D341Med (cell line): ENCODE measurements at places on chromosomes 1 and 21.

DNA sequence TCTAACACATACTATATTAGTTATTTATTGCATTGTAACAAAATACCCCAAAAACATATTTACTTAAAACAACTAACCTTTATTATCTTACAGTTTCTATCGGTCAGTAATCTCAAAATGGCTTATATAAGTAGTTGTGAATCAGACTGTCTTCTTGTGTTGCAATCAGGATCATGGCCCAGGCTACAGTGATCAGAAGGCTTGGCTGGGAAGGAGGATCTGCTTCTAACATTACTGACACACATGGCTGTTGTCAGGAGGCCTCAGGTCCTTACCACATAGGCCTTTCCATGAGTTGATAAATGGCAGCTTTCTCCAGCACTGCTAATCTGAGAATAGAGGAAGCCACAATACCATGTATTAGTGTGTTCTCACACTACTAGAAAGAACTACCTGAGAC lies 33.7 kb downstream of the CFH start:
- no peak for DNase-seq

DNA sequence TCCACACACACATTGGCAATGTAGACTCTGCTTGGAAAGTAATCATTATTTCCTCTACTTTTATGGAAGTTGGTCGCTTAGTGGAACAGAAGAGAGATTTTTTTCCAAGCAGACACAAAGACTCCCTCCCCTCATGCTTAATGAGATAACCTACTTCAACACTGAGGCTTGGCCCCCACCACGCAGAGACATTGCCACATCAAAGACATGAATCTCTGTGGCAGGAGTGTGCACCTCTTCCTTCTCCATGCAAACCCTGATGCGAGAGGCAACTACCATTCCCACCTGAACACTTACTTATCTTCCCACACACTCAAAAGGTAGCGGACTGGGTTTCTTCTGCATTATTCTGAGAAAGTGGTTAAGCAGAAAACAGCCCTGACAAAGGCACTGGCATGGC lies 37.3 kb upstream of the LPAR3 start:
- DNase-seq: no peak

DNA sequence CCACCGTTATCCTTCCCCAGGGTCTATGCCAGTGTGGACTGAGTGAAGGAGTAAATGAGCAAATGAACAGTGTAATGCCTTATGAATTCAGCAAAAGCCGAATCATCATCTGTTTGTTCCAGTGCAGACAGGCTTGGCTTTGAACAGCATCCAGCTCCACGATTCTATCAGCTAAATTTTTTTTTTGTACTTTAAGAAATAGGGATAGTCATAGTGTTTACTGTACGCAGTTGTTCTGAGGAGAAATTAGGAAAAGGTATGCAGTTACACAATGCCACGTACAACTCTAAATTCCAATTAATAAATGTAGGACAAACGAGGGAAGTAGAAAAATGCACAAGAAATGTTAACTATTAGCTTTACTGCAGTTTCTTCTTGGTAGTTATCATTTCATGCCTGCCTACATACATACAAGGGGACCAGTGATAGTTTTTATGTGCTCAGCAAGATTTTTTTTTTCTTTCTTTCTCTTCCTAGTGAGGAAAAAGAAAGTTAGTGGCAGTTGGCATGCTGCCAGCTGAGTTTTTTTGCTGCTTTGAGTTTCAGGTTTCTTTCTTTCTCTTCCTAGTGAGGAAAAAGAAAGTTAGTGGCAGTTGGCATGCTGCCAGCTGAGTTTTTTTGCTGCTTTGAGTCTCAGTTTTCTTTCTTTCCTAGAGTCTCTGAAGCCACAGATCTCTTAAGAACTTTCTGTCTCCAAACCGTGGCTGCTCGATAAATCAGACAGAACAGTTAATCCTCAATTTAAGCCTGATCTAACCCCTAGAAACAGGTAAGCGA lies at the start of gene IFI44L:
TSS of gene IFI44L (plus strand) at position 646 of the 777 bp plus-strand sequence. CDS start 7,468 bp downstream, outside the sequence.
- no peak for DNase-seq

DNA sequence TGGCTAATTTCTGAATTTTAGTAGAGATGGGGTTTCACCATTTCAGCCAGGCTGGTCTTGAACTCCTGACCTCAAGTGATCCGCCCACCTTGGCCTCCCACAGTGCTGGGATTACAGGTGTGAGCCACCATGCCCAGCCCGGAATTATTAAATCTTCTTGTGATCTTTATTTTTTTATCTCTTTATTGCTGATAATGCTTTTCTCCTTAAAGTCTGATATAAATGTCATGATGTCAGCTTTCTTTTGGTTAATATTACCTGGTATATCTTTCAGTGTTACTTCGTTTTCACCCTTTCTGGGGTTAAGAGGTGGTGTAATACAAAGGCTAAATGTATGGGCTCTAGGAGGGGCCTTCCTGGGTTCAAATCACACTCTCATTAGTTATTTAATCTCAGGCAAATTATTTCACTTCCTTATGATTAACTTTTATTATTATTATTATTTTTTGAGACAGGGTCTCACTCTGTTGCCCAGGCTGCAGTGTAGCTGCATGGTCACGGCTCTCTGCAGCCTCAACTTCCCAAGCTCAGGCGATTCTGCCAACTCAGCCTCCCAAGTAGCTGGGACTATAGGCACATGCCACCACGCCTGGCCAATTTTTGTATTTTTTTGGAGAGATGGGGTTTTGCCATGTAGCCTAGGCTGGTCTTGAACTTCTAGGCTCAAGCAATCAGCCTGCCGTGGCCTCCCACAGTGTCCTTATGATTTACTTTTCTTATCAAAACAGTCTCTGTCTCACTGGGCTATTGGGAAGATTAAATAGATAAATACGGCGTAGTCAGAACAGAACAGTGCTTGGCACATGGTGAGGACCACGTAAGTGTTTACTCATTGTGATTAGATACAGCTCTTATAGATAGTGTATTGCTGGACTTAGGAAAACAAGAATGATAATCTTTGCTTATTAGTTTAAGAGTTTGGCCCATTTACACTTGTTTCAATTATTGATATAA lies 216.5 kb downstream of the URB2 start:
- DNase-seq: no peak

DNA sequence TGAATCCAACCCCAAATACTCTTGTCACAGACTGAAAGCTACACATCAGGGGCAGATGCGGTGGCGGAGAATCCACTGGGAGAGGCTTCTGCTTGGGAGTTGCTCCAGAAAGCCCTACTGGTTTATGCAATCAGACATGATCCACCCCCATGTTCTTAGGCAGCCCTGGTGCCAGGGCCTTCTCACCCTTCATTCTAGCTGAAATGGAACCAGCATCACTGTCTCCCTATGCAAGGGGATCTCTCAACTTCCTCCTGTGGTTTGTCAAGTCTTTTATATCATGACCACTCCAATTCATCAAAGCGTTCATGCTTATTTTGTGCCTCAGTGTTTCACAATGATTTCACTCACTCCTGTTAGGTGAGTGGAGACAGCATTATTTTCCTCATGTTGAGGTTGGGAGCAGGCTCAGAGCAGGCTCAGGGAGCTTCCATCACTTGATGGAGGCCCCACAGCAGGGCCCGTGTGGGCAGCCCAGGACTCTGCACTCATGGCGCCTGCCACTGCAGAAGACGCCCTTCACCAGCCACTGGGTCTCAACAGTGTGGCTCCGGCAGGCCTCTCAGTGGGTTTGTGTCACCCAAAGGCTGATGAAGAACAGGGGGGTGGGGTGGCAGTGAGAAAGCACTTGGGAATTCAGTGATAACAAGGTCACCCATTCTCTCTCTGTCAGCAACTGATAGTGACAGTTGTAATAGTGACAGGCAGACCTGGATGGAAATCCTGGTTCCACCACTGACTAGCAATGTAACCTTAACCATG lies 67.1 kb downstream of the CD58 start:
- DNase-seq: no peak

- DNase-seq: no peak
These were observed 4.2 kb downstream of the GLIS1 start for GRCh38 chr1:53734650-53735211.

- DNase-seq: no peak
These were observed 311.5 kb upstream of the DEPDC1 start for GRCh38 chr1:68808351-68808750.

GRCh38 chr1:157034137-157034800 lies 11.3 kb downstream of the ARHGEF11 start:
- no peak for DNase-seq

GRCh38 chr1:78619446-78619802 lies 824 bp upstream of the IFI44L start:
- no peak for DNase-seq

DNA sequence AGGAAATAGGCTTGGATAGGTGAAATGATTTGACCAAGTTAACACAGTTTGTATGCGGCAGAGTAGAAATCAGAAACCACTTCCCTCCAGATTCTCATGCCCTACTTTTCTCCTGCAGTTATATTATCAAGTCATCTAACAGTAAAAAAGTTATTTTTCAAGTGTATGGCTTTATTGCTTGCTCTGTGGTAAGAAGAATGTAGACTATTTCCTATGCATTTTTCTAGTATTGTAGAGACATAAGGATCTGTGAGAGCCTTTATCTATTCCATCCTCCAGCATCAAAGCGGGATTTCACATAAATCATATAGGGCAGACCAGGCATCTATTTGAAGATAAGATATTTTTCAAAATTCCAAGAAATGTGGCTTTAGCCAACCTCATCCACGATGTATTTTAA lies 208.5 kb downstream of the TTLL7 start:
- DNase-seq: no peak

DNA sequence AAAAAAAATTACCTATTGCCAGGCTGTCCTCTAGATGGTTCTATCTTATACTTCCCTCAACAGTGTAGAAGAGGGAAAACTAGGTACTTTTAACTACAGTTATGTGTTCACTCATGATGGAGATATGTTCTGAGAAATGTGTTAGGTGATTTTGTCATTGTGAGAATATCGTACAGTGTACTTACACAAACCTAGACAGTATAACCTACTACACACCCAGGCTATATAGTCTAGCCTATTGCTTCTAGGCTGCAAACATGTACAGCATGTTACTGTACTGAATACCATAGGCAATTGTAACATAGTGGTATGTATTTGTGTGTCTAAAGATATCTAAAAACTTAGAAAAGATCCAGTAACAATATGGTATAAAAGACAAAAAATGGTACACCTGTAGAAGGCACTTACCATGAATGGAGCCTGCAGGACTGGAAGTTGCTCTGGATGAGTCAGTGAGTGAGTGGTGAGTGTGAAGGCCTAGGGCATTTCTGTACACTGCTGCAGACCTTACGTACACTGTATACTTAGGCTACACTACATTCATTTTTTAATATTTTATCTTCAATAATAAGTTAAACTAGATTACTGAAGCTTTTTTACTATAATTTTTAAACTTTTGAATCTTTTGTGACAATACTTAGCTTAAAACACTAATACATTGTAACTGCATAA lies 13.2 kb downstream of the MGST3 start:
- no peak for DNase-seq
